ENCODE measurements at places on chromosomes 11 and 22.
A peak's percentile ranks its signal among the peaks of the same experiment; 100 is the strongest.

GRCh38 chr11:126327281-126328000 is 23.6 kb downstream of the DCPS start:
- DNase-seq: no peak

GRCh38 chr11:76172583-76172982 is 33.7 kb downstream of the WNT11 start:
- DNase-seq: no peak

GRCh38 chr11:64868904-64869570 is 9.4 kb downstream of the EHD1 start:
- peak; percentile 77 for DNase-seq

- DNase-seq: no peak
These were observed 165.0 kb downstream of the GRIA4 start for GRCh38 chr11:105774899-105775298.

DNA sequence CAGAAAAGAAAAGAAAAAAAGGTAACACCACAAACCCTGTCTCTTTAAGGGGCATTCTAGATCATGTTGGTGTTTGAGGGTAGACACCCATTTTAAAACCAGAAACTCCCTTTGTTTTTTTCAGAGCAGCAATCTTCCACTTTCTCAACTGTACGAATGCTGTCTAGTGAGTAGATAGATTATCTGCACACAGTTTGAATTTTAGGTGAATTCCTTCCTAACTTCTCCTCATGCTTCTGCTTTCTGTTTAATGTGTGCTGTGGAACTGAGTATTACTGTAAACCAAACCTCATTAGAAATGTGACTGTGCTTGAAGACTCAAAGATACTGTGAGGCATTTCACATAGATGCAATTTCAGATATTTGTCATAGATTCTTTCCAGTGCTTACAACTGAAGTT is 102.4 kb downstream of the PRMT3 start:
- no peak for DNase-seq

DNA sequence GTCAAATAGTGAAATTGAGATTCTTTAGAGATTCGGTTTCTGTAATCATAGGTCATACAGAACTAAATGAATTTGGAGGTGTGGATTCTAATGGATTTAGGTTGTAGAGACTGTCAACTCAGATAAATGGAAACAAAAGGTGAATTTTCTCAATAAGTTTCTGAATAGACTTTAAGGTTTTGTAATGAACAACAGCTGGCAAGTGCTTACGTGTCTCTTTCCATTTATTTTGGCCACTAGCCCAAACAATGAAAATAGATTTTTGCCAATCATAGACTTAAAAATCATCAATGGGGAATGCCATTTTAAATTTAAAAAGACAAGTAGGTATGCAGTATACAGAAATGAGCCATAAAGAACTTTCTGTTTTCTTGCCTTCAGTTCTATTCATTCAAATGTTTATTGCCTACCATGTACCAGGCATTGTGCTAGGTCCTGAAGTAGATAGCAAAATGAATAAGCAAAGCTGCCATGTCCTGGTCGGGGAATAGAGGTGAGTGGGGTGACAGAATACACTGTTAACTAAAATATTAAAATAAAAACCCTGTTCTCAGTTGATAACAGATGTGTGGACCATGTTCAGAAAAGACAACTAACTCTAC is 16.9 kb upstream of the TMEM135 start:
- peak; percentile 31 for DNase-seq

- DNase-seq: no peak
These were observed 4.3 kb upstream of the LMO1 start for GRCh38 chr11:8267831-8268529.

DNA sequence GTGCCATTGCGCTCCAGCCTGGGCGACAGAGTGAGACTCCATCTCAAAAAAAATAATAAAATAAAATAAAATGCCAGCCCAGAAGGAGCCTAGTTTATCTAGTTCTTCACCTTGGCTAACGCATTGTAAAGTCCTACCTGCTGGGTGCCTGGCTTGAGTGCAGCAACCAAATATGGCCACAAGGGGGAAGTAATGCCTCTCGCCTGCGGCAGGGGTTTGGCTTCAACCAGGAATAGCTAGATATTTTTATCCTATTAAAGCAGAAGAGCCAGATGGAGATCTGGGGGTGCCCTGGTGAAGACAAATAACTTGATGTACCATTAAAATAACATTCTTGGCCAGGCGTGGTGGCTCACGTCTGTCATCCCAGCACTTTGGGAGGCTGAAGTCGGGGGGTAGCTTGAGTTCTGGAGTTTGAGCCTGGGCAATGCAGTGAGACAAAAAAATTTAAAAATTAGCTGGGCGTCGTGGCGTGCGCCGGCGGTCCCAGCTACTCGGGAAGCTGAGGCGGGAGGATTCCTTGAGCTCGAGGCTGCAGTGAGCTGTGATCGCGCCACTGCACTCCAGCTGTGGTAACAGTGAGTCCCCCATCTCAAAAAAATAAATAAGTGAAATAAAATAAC is 20.6 kb upstream of the PLEKHB1 start:
- DNase-seq: peak; percentile 84

DNA sequence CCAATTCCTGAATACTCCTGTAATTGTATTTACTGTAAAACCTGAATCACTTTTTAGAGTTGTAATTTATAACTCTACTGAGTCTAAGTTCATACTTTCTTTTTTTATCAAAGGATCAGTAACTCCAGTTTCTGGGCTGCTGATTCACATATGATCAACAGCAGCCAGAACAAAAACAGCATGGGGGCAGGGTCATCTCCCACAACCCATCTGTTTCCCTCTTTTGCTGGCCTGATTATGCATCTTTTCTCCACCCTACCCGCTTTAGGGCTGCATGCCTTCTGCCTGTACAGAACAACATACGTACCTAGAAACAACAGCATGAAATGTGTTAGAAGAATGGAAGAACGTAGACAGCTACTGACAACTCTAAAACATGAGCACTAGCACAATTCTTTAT is 76.0 kb downstream of the MRTFA start:
- peak; percentile 73 for DNase-seq

- DNase-seq: no peak
These were observed 75.4 kb upstream of the SYT13 start for GRCh38 chr11:45361551-45361950.

DNA sequence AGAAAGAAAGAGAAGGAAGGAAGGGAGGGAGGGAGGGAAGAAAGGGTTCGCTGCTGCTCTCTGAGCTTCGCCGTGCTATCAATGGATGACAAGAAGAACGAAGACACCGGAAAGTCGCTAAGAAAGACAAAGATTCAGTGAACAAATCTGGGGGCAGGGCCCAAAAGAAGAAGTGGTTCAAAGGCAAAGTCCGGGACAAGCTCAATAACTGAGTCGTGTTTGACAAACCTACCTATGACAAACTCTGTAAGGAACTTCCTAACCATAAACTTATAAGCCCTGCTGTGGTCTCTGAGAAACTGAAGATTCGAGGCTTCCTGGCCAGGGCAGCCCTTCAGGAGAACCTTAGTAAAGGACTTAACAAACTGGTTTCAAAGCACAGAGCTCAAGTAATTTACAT is 2.9 kb upstream of the TTLL1 start:
- no peak for DNase-seq

DNA sequence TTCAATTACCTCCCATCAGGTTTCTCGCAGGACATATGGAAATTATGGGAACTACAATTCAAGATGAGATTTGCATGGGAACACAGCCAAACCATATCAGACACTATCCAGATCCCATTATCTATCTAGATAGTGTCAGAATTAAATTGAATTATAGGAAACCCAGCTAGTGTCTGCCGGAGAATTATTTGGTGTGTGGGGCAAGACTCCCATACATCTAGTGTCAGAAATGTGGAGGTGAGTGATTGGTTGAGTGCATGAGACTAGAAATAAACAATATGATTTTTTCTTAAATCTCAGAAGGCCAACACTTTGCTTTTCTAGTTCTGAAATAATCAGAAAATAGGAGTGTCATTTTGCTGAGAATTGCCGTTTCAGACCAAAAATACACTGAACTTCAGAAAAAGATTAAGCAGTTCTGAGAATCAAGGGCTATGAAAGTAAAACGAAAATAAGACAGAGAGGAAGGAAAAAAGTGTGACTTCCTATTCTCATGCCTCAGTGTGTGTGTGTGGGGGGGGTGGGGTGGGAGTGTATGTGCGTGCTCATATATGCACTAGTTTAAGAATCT is 21.3 kb downstream of the CASP12 start:
- no peak for DNase-seq

DNA sequence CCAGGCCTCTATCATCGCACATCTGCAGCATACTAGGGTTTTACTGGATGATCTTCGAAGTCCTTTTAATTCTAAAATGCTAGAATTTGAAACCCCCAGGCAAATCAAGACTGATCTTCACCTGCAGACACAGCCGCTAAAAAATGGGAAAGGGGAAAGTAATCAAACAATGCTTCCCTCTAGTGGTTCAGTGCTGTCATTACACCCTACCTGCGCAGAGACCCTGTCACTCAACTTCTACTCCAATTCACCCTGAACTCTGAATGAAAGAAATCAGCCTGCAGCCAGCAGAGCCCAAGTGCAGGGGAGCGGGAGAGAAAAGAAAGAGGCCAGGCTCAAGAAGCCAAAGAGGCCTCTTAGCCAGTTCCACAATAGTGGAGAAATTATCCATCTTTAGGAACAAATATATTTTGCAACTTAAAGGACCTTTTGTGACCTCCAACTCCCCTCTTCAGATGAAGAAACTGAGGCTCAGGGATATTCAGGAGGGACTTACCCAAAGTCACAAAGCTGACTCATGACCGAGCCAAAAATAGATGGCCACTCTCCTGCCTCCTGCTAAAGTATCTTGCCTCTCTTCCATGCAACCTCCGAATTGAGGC is 33.0 kb downstream of the SERGEF start:
- peak; percentile 38 for DNase-seq

DNA sequence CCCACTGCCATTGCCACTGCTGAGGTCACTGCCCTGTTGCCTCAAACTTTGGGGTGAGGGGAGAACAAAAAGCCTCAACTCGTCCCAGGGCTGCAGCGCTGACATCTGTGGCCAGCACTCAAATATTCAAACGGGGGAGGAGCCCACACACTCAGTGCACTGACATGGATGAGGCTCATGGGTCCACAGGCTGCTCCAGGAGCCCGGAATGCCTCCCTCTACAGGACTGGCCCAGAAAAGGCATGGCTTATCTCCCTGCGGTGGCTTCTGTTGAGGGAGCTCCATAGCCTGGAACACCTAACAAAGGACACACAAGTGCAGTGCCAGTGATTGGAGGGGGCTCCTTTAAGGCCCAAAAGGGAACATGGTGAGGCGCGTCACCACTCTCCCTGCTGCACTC is 341.1 kb upstream of the LUZP2 start:
- DNase-seq: no peak

- peak; percentile 79 for DNase-seq
These were observed 22.3 kb downstream of the SLN start for GRCh38 chr11:107689317-107690202.

GRCh38 chr11:32053151-32053888 is 37.6 kb upstream of the RCN1 start:
- no peak for DNase-seq

DNA sequence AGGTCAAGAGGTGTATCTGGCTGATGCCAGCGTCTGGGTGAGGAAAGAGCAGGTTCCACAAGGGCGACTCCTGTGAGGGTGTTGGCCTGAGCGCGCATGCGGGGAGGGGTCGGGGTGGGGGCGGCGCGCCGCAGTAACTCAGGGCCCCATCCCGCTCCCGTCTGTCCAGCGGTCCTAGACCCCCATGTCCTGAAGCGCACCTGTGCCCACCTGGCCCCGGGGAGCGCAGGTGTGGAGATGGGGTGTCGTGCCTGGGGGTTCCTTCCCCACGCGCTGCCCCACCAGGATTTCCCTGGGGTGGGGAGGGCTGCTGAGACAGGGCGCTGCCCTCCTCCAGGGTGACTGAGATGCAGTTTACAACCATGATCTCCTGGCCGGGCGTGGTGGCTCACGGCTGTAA is 20.9 kb downstream of the RNH1 start:
- no peak for DNase-seq

GRCh38 chr22:20026204-20026908 is 5.4 kb downstream of the TANGO2 start:
- DNase-seq: no peak

DNA sequence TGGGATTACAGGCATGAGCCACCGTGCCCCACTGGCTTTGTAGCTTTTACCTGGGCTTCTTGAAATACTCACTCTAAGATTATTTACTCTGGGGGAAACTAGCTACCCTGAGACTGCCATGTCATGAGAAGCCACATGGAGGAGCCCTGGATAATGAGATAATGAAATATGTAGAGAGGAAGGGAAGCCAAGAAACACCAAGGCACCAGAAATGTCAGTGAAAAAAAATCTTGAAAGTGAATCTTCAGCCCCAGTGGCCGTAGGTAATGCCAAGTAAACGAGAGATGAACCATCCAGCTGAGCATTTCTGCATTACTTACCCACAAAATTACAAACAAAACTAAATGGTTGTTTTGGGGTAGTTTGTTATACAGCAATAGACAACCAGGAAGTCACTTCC is 125.6 kb downstream of the APIP start:
- DNase-seq: peak; percentile 24

GRCh38 chr11:1146365-1146764 is 11.4 kb upstream of the MUC5AC start:
- DNase-seq: no peak

DNA sequence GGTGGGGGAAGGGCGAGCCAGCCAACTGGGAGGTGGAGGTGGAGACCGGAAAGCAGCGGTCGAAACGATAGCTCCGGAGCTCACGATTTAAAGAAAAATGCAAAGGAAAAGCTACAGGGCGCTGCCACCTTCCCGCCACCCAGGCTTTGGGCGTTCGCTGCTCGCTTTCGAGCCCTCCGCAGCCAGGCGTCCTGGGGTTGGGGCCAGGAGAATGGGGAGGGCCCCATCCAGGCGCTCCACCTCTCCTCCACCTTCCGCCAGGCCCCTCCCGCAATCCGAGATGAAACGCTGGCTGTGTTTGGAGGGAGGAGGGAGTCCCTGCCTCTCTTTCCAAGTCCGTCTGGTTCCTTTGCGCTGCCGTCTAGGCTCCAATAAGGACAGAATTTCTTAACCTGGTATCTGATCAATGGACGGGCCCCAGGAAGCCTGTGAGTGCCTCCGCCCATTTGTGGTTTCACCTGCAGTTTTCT is 483 bp upstream of the ABTB2 start:
- DNase-seq: peak; percentile 64

GRCh38 chr11:16543642-16544041 is 187.3 kb upstream of the SOX6 start:
- DNase-seq: no peak

- DNase-seq: peak; percentile 56
These were observed 54.9 kb upstream of the BLID start for GRCh38 chr11:122170815-122171475.

DNA sequence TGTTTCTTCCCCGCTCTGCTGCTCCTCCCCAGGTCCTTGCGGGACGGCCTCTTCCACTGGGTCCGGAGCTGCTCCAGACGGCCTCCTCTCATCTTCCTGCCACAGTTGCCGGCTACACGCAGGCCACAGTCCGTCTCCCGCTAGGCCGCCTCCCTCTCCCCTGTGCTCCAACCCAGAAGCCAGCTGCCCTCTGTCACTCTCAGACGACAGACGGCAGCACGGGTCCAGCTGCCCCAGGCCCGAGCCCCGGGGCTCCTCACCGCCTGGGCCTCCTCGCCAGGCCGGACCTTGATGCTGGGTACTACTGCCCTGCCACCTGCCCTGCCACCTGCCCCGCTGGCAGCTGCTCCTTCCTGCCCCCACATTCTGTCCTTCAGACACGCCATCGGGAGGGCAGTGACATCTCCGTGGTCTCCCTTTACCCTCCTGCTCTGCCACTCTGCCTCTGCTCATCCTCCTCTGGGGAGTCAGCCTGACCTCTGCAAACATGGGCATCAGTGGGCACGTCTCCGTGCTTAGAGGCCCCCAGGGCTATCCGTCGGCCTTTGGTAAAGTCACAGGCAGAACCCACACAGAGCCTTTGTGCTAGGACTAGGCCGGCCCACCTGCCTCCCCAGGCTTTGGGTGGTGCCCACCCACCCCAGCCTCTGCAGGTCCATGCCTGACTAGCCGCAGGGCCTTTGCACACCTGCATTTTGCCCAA is 43.1 kb upstream of the TH start:
- no peak for DNase-seq

Measured in choroid plexus epithelial cell (primary cell).